ENCODE measurements at places on chromosomes 13 and 19. TPM values are rescaled to one million over a fixed set of nuclear protein-coding genes. Genes with fewer than 3 reads are reported as not detected.

GRCh38 chr19:28987177-28987576 lies 225.8 kb downstream of the UQCRFS1 start:
- no peaks in the 10 kb centered on the region for H3K4me1 ChIP-seq
- no peak for DNase-seq
- H3K27ac ChIP-seq = no peak overlapping the region
- no peaks in the 10 kb centered on the region for H3K36me3 ChIP-seq
- H3K27me3 ChIP-seq = no peaks in the 10 kb centered on the region

The PPAN gene
- 18.1 TPM for total RNA-seq

The TMEM238 gene
- 0.08 TPM for total RNA-seq

The SYT5 gene
- total RNA-seq = under 0.01 TPM

The DOHH gene
- total RNA-seq = 8.1 TPM

DNA sequence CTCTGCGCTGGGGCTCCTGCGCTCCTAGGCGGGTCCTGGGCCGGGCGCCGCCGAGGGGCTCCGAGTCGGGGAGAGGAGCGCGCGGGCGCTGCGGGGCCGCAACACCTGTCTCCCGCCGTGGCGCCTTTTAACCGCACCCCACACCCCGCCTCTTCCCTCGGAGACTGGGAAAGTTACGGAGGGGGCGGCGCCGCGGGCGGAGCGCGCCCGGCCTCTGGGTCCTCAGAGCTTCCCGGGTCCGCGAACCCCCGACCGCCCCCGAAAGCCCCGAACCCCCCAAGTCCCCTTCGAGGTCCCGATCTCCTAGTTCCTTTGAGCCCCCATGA lies at the start of gene GJB2:
GJB2 (minus strand) TSS at position 103 of the 326 bp plus-strand sequence. CDS start 3,357 bp downstream, outside the sequence.
- no peak for DNase-seq
- H3K36me3 ChIP-seq = no peaks in the 10 kb centered on the region
- H3K4me1 ChIP-seq = peaks cover 34% of the 10 kb centered on the region
- no peaks in the 10 kb centered on the region for H3K27me3 ChIP-seq
- H3K27ac ChIP-seq = peak within 1 kb of the TSS; percentile 81

The DOCK9 gene
- 9.6 TPM for total RNA-seq

The FGF9 gene
- under 0.01 TPM for total RNA-seq

DNA sequence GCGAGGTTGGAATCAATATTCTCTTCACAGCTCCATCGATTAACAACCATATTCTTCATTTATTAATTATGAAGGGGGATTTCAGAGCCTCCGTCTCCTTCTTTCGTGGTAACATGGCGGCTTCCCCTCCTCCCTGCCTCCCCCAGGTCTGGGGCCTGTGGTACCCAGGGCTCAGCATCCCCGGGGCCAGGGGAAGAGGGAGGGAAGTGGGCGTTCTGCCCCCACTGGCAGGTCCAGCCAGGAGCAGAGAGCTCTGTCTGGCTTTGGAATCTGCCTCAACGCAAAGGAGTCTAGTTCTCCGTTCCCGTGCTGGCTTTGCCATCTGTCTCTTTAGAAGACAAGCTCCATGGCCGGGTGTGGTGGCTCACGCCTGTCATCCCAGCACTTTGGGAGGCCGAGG lies 37.8 kb upstream of the ONECUT3 start:
- H3K36me3 ChIP-seq = no peaks in the 10 kb centered on the region
- H3K27me3 ChIP-seq = no peaks in the 10 kb centered on the region
- H3K4me3 ChIP-seq = no peak overlapping the region
- no peaks in the 10 kb centered on the region for H3K4me1 ChIP-seq
- H3K27ac ChIP-seq = no peak overlapping the region
